ENCODE measurements at places on chromosomes 16 and 17.

DNA sequence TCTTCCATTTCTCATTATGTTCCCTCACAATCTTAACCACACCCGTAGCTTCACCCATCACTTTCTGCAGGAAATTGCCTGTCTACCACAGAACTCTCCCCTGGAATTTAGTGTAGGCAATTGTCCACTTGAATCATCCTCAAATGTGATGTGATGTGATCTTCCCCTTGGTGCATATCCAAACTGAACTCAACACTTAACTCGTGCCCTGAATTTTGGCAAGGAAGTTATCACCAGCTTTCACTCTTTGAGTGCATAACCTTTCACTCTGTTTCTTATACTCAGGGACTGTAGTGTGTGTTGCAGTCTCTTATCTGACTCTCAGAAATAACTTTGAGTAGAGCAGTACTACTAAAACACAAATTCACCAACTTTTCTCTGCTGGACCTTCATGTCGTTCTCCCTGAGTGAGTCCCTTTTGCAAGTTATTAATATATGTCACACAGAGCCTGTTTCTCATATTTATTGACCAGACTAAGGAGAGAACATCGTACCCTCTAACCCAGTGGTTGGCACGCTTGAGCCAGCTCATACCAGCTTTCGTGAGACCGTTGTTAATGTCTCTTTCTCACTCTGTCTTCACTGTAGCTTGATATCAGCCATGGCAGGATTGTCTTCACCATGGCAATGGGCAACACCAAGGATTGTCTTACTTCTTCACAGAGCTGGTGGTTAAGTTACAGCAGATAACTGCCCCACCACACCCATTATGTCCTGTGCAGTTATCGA, 558.9 kb upstream of the HSBP1 start:
- no peak for DNase-seq

DNA sequence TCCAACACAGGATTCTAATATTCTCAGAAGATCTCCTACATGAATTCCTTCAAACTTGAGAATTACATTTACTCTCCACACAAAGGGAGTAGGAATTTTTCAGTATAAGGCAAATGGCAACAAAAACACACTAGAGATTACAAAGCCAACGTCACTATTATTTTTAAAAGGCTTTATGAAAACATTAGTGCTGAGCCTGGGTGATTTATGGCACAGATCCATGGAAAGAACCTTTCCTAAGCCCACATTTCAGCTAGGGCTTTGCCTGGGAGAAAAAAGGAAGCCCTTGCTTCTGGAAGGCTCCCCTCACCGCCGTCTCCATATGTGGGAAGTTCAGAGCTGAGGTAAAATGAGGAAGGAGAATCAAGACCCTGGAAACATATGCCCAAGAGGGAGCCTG, 499.4 kb upstream of the HSBP1 start:
- DNase-seq, result peak; percentile 52

DNA sequence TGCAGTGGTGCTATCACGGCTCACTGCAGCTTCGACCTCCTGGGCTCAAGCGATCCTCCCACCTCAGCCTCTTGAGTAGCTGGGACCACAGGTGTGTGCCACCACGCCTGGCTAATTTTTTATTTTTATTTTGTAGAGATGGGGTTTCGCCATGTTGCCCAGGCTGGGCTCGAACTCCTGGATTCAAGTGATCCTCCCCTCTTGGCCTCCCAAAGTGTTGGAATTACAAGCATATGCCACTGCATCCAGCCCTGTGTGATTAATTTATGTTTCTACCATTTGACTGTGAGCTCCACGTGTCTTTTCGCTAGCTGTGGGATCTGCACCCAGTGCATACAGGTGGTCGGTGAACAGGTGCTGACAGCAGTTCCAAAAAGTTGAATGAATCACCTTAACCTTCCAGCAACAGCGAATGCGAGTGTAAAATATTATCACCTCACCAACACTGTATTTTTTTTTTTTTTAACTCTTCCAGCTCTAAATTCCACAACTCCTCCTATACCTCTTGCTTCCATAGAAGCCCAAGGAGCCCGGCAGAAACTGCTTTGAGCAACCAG, 484 bp upstream of the NUDT7 start:
- no peak for DNase-seq

DNA sequence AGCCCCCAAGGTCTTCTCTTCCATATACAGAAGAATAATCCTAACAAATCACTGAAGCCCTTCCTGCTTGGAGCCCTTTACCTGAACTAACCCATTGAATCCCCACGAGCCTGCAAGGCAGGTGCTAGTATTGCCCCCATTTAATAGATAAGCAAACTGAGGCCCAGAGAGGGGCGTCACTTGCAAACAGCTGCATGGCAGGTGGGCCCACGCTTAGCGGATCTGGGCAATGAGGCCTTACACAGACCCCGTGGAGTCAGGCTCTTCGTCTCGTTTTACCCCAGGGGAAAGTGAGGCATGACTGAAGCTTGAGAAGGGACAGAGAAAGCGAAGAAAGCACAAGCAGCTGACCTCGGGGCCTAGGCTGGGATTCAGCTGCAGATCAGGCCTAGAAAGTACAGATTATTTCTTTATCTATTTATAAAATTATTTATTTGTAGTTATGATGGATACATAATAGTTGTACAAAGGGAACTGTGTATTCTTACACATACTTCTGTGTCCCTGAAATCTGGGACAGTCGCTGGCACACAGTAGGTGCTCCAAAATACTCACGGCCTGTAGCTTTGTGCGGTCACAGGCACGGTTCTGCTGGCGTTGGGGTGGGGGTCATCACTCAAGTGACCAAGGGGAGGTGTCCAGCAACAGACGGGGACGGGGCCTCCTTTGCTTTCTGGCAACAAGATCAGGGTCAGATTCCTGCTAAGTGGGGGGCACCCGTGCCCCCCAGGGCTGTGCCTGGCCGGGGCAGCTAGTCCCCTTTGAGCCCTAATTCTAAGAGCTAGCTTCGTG, 223.2 kb upstream of the GSE1 start:
- no peak for DNase-seq

- peak; percentile 51 for DNase-seq
These were observed at the start of gene ZBTB4 for GRCh38 chr17:7479213-7480088. Gene ZBTB4, minus strand, starts transcription at chr17:7479631. Its CDS starts 12,830 bp downstream, at chr17:7466801.

All from fibroblast of villous mesenchyme (primary cell).